ENCODE measurements at places on chromosomes 3 and 15.

DNA sequence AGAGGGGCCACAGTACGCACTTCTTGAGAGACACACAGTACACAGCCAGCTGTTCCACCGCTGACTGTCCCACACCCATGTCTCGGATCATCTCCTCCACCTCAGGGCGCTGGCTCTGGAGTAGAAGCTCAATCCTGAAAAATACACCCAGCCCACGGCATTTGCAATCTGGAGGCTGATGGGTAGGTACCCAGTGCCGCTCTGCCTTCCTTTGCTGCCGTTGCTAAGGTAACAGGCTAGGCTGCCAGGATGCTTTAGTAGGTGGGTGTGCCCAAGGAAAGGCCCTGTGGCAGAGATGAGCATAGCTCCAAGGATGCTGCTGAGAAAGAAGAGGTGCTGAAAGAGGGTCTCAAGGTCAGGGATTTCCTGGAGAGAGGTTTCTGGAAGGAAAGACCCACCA is 14.6 kb downstream of the TRAIP start:
- no peak for DNase-seq

- DNase-seq = no peak
Measured at GRCh38 chr3:182704926-182705325, 88.4 kb upstream of the ATP11B start.

- DNase-seq = no peak
Measured at GRCh38 chr3:72961752-72962151, 34.9 kb upstream of the PPP4R2 start.

DNA sequence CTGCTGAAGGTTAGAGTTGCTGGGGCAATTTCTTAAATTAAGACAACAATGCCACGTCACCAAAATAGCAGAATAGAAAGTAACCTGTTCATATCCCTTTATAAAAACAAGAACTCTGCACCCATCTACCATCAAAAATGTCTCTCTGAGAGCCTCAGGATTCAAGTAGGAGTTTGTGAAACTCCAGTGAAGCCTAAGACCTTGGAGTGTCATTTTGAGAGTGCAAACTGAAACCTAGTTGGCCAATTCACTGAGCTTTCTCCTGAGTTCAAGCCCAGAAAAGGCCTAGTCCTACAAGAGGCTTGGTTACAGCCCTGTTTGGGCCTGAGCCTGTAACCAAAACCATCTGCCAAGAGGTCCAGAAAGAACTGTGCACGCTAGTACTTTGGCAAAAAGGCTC is 335.1 kb downstream of the EFHB start:
- DNase-seq = no peak
